ENCODE measurements at places on chromosomes 11 and 22.

- DNase-seq = no peak
Measured at GRCh38 chr11:12229450-12230229, 119.2 kb downstream of the MICAL2 start.

GRCh38 chr11:64564947-64565889, 25.8 kb upstream of the SLC22A12 start:
- no peak for DNase-seq

DNA sequence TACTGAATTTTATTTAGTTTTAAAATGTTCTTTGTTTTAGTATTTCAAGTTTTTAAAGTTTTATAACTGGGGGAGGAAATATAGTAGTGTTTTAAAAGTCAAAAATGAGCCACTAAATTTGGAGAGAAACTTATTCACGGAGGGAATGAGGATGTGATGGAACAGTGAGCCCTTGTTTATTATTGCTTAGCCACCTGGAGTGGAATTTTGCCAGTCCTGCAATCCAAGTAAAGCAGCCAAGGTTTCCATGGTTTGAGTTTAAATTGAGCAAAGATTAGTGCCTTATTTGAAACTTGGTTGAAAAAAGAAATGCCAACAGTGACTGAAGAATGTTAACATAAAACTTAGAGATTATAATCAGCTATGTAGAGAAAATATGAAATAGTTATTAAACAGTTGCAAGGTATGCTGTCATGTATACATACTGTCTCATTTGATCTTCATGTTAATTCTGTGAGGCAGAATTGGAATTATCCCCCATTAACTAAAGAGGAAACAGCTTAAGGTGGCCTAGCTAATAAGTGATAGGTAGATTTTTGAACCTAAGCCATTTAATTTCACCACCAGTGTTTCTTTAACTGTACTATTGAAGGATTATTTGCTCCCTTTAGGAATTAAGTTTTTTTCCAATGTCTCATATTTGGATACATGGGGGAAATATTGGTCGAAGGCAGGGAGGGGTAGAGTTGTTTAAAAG, 36.4 kb downstream of the SWAP70 start:
- no peak for DNase-seq

DNA sequence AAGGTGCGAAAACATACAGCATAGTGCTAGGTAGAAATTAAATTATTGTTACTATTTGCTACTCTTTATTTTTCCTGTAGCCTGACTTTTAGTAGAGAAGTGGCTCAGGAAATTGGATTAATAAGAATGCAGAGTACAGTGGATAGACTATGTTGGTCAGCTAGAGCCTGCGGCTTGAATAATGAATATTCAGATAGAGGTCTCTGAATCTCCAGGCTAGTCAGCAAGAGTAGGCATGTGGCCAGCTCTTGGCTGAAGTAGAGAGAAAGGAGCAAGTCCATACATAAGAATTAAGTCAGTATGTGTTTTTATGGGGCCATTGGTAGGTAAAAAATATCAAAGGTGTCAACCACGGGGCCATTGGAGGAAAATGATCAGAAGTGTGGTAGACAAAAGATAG, 413.5 kb downstream of the NELL1 start:
- no peak for DNase-seq

DNA sequence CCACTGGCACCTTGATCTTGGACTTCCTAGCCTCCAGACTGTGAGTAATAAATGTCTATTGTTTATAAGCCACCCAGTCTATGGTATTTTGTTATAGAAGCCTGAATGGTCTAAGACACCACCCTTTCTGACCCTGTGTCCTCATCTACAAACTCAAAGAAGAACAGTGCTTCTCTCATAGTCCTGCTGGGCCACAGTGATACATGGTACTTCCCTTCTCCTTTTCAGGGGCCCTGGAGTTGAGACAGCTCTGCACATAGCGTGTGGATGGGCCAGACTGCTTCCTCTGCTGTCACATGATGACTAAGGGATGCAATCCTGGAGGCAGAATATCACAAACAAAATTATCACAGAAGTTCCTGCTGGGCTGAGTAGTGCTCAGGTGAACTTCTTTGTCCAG, 5.0 kb downstream of the KCNJ11 start:
- DNase-seq = no peak
